NCI-H1930 (cell line): ENCODE measurements at places on chromosomes 2 and 18.

DNA sequence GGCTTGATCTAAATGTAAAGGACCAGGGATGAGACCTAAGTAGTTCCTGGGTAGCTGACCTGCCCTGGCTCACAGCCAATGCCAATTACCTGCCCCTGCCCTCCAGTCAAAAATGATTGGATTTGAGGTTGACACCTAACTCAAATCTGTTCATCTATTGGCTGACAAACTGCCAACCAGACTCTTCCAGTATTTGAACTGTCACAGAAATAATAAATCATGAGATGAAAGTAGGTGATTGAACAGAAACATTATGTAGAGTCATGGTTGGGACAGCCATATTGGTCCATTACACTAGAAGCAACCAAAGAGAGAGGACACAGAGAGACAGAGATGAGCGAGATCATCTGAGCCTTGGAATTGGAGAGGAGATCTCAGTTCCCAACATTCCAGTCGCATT is 109.1 kb downstream of the ATL2 start:
- DNase-seq = no peak

DNA sequence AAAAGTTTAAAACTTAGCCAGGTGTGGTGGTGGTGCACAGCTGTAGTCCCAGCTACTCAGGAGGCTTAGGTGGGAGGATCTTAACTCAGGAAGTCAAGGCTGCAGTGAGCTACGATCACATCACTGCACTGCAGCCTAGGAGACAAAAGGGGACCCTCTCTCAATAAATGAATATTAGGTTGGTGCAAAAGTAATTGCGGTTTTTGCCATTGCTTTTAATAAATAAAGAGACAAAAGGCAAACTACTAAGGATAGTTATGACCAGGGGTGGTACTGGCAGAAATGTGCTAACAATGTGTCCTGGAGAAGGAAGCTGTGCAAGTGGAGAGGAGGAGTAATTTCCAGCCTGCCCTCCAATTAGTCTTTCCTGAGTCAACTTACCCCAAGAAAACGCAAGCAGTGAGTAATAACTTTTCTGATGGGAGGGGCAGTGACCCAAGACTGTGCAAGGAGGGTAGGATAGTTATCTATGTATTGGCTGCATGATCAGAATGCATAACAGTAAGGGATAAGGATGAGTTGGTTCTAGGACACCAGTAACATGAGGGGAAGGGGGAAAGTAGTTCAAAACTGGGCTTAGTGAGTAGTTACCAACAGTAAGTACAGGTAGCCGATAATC is 1.5 kb downstream of the EXOC6B start:
- no peak for DNase-seq

- no peak for DNase-seq
Measured at GRCh38 chr2:179991344-179991743, 15.8 kb downstream of the CWC22 start.

- no peak for DNase-seq
Measured at GRCh38 chr18:36672437-36673344, 156.1 kb downstream of the TPGS2 start.

DNA sequence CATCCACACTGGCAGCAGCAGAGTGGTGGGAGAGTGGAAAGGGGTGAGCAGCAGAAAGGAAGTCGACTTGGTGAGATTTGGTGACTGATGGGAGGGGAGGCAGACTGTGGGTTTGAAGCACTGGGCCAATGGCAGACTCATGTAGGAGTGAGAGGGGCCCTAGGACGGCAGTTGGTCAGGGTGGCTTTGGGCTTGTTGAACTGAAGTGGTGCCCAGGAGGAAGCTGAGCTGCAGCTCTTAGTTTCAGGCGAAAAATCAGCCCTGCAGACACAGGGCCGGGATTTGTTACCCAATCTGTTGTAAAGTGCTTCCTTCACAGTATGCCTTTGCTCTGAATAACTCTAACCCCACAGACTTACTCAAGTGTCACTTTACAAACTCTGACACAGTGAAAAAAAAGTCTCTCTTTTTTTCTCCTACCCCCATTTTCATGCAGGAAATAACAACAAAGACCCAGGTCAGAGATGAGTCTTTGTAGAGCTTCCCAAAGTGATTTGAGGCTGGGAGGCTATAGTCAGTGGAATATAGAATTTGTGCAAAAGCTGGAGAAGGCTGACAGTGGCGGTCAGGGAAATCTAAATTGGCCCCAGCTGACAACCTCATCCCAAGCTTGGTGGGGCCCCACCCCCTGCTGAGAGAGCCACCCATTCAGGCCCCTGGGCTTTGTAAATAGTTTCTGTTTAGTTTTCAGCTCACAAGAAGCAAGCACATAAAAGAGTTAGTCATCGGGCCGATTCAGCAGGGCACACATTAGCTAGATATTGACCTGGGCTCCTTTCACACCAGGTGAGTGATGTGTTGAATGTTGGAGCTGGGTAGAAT is 226.9 kb downstream of the VAPA start:
- DNase-seq = no peak

DNA sequence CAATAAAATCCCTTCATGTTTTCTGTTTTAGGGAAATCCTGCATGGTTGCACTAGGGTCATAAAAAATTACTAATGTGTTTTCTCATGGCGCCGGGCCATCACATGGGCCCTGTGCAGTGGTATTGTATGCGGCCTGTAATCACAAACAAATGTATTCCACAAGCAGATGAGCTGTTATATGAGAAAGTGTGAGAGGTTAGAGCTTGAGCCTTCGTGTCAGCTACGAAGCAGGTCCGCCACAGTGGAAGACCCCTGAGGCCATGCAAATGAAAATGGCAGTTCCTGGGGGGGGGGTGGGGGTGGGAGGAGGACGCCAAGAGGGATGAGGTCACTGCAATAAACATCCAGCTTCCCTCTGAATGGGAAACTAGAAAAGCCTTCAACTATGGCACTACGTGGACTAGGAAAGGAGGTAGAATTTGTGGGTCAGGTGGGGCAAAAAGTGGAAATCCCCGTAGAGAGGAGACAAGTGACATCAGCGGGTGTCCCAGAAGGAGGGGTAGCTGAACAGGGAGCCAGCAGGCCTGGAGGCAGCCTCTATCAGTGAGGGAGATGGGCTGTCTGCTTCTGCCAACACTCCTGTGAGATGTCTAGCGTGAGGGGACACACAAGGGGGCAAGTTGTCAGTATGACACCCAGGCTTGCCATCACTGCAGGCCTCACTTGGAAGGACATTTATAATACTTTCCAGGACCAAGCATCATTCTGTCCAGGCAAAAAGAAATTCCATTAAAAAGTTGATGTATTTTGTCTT is 130.3 kb upstream of the CTAGE1 start:
- no peak for DNase-seq

GRCh38 chr2:187638840-187639239 is 84.6 kb upstream of the TFPI start:
- DNase-seq = no peak

GRCh38 chr2:35293261-35293660 is 1062.3 kb upstream of the CRIM1 start:
- no peak for DNase-seq

- DNase-seq = peak; percentile 7
Measured at GRCh38 chr18:43661570-43661969, 384.3 kb upstream of the SYT4 start.

DNA sequence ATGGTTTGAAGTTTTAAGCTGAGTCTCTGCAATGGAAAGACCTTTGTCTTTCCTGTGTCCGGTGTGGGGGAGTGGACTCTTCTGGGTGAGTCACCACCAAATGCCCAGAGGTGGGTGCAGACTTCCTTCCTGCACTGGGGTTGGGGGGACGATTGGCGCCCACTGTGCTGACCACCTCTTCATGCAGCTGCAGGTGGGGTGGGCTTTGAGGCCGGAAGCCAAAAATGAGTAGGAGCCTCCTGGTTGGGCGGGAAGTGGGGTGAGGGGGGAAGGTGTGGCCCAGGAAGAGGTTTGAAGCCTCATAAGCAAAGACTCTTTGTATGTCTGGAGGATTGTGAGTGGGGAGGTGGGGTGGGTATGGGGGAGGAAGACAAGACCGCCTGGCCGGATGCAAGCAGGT is 27.6 kb downstream of the PAX8 start:
- no peak for DNase-seq

DNA sequence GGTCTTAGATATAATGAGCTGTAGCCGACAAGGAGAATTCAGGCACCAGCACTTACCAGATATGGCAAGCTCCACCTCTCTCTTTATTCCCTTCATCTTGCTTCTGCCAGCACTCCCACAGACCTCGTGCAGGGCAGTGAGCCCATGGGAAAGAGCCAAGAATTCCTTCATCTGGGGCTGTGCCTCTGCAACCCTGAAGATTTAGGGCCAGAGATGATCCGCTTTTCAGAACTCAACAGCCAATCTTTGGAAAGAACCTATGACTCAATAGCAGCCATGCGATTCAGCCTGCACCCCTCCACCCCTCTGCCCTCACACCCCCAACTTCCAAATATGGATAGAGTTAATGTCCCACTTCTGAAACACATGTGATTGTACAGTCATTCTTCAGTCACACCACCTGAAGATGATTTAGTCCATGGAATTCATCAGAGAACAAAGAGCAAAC is 533.7 kb upstream of the TNP1 start:
- no peak for DNase-seq

- no peak for DNase-seq
Measured at GRCh38 chr2:8212239-8212638, 469.6 kb upstream of the ID2 start.

DNA sequence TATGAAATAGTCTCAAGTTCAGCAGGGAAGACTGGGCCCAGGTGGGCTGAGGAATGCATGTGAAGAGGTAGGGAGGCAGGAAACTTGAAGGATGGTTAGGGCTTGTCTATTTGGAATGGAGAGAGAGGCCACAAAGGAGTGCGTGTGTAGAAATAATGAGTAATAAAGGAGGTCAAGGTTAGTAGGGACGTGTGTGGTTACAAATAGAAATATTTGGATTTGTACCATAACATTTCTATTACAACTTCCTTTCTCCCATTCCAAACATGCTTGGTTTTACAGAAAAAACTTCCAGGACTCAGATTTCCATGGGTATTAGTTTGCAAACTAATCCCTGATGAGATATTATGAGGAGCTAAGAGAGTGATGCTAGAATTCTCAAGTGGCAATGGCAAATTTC is 280.6 kb downstream of the NCKAP5 start:
- no peak for DNase-seq

DNA sequence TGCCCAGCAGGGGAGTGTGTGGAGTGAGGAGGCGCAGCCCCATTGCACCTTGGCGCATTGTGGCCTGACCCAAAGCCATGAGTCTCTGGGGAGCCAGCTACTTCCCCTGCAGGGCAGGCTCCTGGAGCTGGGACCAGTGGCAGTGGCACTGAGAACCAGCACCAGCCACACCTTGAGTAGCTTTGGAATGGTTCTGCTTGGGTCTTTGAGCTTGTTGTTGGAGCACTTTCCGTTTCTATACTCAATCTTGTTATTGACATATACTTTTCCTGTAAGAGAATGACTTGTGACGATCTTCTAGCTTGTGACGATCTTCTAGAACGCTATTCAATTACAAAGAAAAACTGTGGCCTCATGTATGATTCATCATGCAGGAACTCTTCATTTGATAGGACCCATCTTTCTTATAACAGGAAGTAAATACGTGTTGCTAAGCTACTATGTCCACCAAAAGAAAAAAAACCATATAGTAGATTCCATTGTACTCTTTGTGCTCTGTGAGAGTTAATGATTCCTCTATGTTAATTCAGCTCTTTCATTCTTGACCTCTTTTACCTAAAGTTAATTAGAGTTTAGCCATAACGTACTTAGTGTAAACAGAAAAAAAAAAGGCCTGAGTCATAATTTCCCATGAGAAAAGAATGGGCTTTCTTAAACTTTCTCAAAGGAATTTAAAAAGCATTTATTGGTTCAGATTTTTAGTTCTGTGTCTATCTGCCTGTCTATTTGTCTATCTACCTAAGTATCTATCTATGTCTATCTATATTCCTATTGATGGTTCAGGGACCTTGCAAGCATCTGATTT is 113.1 kb downstream of the GATA6 start:
- DNase-seq = no peak

DNA sequence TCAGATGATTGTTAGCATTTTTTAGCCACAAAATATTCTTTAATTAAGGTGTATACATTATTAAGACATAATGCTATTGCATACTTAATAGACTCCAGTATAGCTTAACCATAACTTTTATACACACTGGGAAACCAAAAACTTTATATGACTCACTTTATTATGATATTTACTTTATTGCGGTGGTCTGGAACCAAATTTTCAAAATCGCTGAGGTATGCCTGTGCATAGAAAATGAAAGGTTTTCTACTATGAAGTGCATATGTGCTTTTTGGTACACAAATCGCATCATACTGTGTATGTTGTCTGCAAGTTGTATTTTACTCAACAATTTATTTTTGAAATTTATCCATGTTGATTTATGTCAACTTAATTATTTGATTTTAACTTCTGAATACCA is 875.1 kb downstream of the SLC4A3 start:
- no peak for DNase-seq

DNA sequence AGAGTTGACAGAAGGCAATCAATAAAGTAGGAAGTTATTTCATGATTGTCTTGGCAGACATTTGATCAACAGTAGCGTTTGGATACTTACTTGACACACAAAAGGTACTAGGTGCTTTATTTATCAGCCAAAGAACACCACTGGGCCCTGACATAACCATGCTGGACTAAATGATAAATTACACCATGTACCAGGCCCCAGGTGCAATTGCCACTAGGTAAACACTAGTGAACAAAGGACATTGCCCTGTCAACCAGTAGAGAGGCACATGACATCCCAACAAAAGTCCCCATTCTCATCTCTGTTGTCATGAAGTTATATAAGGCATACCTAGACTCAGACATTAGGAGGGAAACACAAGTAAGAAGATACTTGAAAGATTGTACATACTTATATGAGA is 747.2 kb downstream of the SATB2 start:
- DNase-seq = no peak

GRCh38 chr2:138217975-138218374 is 253.7 kb downstream of the HNMT start:
- no peak for DNase-seq

- DNase-seq = no peak
Measured at GRCh38 chr18:74525741-74526140, 8.6 kb upstream of the CNDP1 start.

GRCh38 chr2:68167186-68167585 is 9.5 kb downstream of the PNO1 start:
- DNase-seq = no peak

DNA sequence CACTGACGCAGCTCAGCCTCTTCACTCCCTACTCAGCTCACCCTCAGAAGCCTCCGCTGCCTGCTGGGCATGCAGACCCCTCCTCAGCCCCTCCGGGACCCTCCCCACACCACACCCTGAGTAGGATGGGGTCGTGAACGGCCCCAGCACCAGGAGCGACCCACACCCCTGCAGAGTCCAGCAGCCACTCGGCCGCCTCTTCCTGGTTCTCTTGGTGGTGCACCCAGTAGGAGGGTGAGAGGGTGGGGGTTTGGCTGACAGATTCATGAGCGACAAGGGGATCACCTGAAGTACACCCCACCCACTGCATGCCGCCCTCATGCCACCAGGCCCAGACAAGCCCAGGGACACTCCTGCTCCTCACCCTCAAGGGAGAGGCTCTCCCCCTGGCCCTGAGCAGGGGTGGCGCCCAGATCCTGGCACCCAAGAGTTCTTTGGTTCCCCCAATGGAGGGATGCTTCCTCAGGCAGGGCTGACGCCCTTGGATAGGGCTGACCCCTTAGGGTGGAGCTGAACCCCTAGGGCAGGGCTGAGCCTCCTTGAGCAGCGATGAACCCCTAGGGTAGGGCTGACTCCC is 76.6 kb upstream of the GPC1 start:
- no peak for DNase-seq

- no peak for DNase-seq
Measured at GRCh38 chr2:196415384-196415783, 224.1 kb upstream of the CCDC150 start.

GRCh38 chr2:238706163-238706562 is 141.7 kb upstream of the TWIST2 start:
- DNase-seq = no peak
